Activated effector memory CD4-positive, alpha-beta T cell treated with Interleukin-2 at 50 U/mL for 16 hours (primary cell): ENCODE measurements at places on chromosomes 13 and 19.

DNA sequence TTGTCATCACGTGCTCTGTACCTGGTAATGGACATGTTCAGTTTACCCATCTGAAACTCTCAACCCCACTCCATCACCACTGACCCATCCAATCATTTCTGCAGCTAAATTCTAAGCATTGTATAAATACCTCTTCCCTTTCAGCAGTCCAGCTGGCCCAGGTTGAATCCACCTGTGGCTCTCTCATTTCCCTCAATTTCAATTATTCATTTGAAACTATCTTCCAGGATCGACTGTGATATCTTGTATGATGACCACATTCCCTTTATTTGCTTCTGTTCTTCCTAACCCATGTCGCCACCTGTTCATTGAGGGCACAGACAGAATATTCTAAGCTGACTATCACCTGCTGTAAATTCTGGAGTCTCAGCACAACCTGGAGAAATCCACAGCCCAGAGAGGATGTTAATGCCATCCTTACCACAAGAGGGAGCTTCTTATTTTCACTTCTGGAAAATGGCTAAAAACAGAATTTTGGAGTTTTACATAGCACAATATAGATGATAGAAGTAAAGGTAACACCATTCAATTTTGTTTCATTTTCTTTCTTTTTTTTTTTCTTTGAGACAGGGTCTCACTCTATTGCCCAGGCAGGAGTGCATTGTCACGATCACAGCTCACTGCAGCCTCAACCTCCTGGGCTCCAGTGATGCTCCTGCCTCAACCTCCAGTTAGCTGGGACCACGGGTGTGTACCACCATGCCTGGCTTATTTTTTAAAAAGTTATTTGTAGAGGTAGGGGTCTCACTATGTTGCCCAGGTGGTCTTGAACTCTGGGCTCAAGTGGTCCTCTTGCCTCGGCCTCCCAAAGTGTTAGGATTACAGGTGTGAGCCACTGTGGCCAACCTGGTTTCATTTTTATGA, 38.6 kb downstream of the ZNF823 start:
- no peak for DNase-seq

DNA sequence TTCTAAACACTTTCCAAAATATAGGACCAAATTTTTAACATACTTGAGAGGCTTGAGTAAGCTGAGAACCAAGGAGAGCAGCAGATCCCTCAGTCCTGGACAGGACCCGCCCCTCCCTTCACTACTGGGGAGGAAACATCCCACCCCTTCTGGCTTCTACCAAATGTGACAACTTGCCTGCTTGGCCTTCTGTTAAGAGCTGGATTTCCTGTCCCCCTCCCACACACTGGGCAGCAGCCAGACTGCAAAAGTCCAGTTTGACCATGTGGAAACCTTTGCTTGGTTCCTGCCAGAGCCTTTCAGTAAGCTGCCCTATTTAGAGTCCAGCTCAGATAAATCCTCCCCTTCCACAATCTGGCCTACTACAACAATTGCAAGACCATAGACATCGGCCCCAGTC, 84.3 kb downstream of the FGF14 start:
- DNase-seq, result no peak

DNA sequence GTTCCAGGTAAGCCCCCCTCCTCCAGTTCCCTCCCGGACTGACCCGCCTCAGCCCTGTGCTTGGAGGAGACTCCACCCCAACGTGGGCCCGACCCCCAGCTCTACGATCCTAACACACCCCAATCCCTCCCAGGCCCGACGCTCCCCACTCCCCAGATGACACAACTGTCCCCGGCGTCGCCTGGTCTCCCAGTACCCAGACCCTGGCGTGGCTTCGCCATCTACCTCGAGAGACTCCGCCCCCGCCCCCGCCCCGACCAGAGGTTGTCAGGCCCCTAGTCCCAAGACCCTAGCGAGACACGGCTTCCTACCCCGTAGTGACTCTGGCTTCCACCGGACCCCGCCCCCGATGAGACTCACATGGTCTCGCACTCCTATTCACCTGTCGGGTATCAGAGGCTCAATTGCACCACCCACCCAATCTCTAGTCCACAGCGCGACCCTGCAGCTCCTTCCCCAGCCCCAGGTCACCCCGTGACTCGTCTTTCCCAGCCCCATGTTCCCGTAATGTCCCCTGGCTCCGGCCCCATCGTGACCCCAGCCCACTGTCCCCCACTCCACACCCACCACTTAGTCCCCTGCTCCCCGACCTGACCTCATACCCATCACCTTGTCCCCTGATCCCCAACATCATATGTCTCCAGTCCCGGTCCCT, 2.9 kb downstream of the CD37 start:
- no peak for DNase-seq

- no peak for DNase-seq
Observed at GRCh38 chr19:508204-509150, 1.2 kb downstream of the TPGS1 start.

GRCh38 chr19:11025997-11026396, 63.3 kb upstream of the LDLR start:
- no peak for DNase-seq

DNA sequence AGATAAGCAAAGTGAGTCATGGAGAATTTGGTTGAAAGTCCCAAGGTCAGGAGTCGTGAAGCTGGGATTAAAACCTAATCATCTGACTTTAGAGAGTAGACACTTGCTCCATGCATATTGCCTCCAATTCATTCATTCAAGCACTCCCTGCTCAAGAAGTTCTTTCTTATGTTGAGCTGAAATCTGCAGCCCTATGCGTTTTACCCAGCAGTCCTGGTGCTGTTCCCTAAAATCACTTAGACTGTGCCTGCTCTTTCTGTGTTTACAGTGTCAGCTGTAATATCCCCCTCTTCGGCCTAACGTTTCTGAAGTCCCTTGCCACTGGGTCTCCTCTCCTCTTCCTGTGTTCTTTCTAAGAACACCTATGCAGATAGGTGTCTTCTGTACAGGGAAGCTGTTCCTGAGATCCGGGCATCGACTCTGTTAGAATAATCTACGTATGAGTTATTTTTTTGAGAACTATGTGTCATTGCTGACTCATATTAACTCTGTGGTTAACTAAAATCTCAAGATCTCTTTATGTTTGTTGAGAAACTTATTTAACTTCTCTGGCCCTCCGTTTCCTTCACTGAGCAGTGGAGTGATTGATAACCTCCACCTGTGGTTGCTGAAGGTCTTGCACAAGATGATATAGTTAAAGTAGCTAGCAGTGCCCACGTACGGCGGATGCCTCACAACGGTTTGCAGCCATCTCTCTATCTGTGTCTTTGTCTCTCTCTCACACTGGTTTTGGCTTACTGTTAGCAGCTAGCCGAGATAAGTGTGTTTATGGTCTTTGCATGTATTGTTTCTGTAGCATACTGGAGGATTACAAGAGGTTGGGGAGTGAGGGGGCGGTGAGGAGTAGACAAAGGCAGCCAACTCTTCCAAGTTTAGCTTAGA, 4.7 kb downstream of the ALOX5AP start:
- DNase-seq, result peak; percentile 48

DNA sequence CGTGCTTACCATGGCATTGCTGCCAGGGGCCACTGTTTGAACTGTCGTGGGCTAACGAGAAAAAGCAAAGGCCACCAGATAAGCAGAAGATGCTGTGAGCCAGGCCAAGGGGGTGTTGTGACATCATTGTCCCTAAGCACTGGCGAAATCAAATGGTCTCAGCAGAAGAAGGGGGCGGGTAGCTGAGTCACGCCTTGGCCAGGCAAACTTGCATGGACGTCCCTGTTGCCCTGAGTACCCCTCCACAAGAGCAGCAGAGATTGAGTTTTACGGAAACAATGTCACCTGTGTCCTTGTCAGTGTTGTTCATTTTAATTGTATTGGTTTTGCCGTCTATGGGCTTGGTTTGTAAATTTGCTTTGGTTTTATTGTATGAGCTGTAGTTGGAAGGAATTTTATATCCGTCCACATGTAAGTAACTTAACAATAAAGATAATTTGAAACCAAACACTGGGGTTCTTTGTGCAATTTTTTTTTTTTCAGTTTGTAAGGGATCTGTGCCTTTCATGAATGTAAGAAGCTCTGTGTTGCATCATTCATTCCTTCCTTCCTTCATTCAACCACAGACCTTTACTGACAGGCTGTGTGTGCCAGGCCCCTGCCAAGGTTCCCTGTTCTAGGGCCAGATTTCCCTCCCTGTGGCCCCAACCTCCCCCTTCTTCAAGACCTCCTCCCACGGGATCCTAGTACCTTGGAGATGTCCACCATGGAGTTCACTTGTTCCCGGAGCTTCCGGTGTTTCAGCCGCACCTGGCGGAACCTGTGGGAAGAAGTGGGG, 12.3 kb downstream of the KCNN4 start:
- DNase-seq, result no peak

DNA sequence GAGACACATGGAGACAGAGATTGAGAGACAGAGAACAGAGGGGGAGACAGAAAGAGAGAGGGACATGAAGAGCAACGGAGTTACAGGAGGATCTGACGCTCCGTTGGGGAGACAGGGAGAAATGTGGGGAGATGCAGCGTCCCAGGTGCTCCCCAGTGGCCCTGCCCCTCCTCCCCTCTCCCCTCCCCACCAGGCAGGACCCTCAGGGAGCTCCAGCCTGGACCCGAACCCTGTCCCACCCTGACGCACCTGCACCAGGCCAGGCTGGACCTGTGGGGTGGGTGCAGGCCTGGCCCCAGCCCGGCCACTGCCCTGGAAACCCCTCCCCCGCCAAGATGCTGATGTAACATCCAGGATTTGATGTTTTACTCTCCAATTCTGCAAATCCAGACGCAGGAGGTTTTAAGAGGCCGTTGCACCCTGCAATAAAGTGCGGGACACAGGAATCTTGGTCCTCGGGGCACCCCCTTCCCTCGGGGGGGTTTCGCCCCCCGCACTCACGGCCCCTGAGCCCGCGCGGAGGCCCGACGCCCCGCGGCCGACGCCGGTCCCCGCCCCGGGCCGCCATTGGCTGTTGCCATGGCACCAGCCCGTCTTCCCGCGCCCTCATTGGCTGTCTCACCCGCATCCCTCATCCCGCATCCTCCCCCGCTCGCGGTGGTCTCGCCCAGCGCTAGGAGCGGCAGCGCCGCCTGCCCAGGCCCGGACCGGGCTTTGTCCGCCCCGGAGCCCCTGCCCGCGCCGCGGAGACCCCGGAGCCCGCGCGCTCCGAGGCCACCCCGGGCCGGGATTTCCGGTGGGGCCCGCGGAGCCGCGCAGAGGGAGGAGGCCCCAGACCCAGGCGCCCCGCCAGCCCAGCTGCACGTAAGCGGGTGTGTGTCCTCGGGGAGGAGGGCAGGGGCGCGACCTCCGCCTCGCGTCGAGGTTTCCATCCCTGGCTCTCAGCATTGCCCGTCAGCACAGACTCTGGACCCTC, at the start of gene APC2:
TSS of gene APC2 (plus strand) at position 655 of the 976 bp plus-strand sequence. CDS start 2,881 bp downstream, outside the sequence.
- no peak for DNase-seq

DNA sequence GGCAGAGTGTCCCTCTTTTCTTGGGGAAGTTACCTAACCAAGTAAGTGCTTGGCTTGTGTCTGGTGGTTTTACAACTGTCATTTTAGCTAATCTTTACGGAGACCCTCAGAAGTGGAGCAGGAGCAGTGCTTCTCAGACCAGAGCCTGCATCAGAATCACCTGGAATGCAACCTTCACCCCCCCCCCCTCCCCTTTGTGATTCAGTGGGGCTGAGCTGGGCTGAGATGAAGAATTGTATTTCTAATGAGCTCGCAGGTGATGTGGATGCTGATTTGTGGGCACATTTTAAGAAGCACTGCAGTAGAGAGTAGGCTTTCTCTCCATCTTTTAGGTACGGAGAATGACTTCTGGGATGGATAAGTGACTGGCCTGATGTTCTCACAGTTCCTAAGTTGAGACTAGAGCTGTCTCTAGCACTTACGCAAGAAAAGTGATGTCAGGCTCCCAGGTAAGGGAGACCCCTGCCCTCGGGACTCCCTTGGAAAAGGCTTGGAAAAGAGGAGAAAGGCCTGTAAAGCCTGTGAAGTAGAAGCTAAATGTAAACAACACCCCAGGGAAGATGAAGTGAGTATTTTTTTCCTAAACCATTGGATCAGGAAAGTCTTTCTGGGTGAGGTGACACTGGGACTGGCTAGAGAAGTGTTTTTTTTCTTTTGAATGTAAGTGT, 23.3 kb upstream of the RNF113B start:
- no peak for DNase-seq

DNA sequence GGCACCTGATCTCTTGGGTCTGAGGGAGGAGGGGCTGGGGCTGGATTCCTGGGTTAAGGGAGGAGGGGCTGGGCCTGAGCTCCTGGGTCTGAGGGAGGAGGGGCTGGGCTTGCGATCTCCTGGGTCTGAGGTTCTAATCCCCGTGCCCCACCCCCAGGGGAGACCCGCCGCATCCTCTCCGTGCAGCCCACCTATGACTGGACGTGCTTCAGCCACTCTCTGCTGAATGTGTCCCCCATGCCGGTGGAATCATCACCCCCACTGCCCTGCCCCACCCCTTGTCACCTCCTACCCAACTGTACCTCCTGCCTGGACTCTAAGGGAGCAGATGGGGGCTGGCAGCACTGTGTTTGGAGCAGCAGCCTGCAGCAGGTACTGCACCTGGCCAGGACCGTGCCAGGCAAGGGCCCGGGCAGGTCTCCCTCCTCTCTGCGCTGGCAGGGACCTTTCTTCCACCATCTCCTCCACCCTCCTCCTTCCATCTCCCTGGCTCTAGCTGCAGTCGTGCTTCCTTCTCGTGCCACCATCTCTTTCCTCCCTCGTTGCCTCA, 27.1 kb downstream of the CNFN start:
- DNase-seq, result no peak

GRCh38 chr13:68358294-68358705, 1128.2 kb upstream of the PCDH9 start:
- DNase-seq, result no peak

GRCh38 chr19:43638995-43639518, 593 bp downstream of the CADM4 start:
- DNase-seq, result no peak

DNA sequence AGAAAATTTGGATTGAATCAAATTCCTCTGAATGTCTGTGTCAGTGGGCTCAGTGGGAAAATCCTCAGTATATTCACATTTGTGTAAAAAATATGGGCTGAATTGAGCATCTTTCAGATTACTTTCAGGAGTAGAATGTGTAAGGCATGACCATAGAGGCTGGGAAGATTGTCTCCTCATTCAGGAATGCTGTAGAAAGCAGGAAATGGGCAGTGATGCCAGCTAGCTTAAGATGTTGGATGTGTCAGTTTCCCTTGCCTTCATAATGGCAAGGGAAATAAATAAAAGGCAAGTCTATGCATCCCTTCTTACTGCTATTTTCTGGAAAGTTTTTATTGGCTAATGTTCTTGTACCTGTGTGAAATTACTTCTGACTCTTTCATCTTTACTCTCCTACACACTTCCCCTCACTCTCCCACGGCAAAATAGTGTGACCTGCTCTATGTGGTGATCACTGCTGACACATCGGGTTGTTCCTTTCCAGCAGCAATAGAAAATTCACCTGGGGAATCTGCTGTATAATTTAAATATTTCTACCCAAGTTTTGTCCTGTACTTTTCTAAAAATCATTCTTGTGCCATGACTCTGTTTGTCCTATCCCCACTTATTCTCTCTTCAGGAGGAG, 103.2 kb downstream of the LMO7 start:
- no peak for DNase-seq

DNA sequence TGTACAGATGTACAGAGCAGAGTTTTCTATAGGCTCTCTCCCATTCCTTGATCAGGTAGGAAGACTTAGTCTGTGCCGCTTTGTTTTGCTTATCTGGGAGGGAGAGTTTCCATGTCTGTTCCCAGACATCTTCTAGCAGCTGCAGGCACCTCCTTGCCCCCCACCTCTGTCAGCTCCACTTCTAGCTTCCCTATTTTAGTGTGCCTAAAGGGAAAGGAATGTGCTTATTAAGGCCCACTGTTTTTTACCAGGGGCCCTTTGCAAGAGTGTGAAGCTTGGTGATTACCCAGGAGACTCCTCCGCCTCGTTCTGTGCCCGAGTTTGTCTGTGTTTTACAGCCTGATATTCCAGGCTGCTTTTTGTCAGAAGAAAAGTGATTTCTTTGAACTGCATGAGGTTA, 1984.4 kb downstream of the OLFM4 start:
- DNase-seq, result no peak
